ENCODE measurements at places on chromosomes 7 and 10.
A peak's percentile ranks its signal among the peaks of the same experiment; 100 is the strongest.

DNA sequence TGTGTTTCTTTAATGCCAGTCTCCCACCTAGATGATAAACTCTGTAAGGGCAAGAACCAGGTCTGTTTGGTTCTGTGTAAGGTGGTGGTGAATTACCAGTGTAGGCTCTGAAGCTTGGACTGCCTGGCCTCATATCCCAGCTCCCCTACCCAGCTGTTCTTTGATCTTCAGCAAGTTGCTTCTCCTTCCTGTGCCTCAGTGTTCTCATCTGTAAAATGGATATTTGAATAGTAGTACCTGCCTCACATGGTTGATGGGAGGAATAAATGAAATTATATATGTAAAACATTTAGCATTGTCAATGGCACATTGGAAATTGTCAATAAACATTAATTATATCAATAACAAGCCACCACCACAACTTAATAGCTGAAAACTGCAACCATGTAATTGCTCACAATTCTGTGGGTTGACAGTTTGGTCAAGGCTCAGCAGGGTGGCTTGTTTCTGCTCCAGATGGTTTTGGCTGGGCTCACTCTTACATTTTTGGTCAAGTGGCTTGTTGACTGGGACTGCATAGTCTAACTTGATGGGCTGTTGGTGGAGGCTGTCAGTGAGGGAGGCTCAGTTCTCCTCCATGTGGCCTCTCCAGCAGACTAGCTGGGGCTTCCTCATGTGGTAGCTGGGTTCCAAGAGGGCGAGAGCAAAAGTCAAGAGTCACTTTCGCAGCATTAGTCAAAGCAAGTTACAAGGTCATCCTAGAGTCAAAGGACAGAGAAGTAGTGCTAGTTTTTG is 84.5 kb upstream of the DUSP5 start:
- peak overlapping the region; percentile 51 for H3K27ac ChIP-seq
- peak overlapping the region; percentile 19 for H3K4me3 ChIP-seq
- DNase-seq = no peak

- no peaks in the 10 kb centered on the region for H3K27me3 ChIP-seq
- H3K36me3 ChIP-seq = no peaks in the 10 kb centered on the region
- no peak overlapping the region for H3K4me3 ChIP-seq
- peaks cover 3% of the 10 kb centered on the region for H3K4me1 ChIP-seq
- DNase-seq = no peak
These were observed 25.6 kb downstream of the PPIF start for GRCh38 chr10:79372871-79373270.

DNA sequence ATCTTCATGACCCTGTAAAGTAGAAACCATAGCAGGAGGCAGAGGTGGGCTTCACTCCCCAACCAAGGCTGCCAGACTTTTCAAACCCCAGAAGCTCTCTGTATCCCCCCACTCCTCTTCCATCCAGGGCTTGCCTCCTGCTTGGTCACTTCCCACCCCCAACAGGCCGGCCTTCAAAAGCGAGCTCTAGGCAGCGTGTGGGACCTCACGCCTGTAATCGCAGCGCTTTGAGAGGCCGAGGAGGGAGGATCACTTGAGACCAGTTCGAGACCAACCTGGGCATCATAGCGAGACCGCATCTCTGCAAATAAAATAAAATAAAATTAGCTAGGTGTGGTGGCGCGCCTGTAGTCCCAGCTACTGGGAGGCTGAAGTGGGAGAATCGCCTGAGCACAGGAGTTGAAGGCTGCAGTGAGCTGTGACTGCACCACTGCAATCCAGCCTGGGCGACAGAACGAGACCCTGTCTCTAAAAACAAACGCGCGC is 743 bp upstream of the POR start:
- peaks cover 18% of the 10 kb centered on the region for H3K4me1 ChIP-seq
- DNase-seq = peak; percentile 28
- no peaks in the 10 kb centered on the region for H3K36me3 ChIP-seq
- peak overlapping the region; percentile 88 for H3K4me3 ChIP-seq
- peak overlapping the region; percentile 96 for H3K27ac ChIP-seq

DNA sequence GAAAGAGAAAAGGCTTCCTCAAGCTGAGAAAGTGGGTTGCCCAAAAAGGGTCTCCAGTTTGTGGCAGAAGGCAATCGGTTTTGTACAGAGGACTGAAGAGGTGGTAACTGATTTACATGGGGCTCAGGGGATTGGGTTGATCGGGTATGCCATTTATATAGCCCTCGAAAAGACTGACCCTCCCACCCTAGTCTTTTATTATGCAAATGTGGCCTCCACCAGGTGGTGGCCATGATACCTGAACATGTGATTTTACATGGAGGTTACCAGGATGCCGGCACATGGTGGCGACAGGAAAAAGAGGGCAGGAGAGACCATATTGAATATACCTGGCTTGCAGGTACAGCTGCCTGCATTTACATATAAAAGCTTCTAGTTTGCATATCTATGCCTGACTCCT is 36.7 kb downstream of the ATE1 start:
- peaks cover 5% of the 10 kb centered on the region for H3K36me3 ChIP-seq
- no peaks in the 10 kb centered on the region for H3K27me3 ChIP-seq
- no peaks in the 10 kb centered on the region for H3K4me1 ChIP-seq
- H3K27ac ChIP-seq = no peak overlapping the region

Data from memory B cell (primary cell).